Posterior vena cava (tissue), 2 donors: ENCODE measurements at places on chromosomes 4 and X. TPM values are rescaled to one million over a fixed set of nuclear protein-coding genes. Genes with fewer than 3 reads are reported as not detected.

The SOWAHB gene
- 0.19 TPM for total RNA-seq

The ASMT gene
- 0.33 TPM for total RNA-seq

DNA sequence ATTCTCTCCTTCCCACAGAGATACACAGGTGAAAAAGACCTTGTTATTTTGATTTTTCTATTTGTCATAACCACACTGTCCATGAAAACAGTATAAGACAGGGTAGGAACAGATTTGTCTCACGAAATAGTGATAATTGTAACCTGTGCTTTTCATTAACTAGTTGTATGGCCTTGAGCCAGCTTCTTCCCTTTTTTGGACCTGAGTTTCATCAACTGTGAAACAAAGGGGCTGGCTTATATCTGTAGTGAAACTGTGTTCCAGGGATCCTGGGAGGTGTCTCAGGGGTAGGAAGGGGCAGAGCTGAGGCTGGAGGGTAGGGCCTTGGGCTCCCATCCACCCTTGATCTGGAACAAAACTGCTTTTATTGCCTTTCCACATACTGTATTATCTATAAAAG is 50.9 kb downstream of the MED28 start:
- DNase-seq: no peak

- DNase-seq: no peak
Measured at GRCh38 chrX:14883826-14884225, 10.6 kb downstream of the MOSPD2 start.

GRCh38 chr4:86026720-86027119 is 333.1 kb downstream of the MAPK10 start:
- DNase-seq: no peak

DNA sequence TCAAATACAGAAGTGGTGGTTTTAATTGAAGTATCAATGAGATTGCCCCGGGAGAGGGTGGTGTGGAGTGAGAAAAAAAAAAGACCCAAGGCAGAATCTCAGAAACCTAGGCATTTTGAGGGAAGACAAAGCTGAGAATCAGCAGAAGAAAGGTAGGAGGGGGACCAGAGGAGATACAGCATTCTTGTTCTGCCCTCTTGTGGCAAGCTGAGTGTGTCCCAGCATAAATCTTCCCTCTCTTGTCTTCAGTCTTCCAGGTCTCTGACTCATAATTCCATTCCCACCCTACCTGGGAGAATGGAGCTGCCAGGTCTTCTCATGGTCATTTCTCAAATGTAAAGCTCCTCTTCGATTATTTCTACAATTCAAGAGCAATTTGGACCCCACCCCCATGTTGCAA is 32.7 kb upstream of the MAGED1 start:
- no peak for DNase-seq

DNA sequence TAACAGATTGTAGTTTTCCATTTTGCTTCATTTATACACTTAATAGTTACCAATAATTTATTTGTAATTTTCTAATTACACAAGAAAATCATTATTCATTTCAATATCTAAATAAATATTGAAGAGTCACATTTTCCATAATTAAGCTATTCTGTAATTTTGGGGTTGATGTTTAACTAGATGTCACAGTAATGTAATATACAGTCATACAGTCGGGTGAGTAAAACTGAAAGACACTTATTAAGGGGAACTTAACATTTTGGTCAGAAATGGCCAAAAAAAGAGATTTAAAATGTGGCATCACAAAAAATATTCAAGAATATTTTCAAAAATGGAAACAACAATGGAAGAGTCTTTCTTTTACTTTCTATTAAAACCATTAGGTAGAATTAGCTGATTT is 1080.3 kb downstream of the ARAP2 start:
- DNase-seq: no peak

- no peak for DNase-seq
Measured at GRCh38 chr4:61004651-61005170, 195.4 kb upstream of the ADGRL3 start.

DNA sequence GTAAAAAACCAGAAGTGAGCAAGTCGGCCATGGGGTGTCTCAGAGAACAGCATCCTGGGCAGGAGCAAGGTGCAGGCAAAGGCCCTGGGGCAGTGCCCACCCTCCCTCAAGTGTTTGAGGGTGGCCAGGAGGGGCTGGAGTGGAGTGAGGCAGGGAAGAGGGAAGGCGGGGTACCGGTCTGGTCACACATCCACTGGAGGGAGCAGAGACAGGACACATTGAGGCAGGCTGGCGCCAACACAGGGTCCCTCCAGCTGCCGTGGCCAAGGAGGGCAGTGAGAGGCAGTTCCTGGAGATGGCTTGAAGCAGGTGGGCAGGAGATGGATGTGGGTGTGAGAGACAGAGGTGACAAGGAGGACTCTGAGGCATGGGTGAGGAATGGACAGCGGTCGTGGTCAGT is 20.3 kb upstream of the RNF4 start:
- DNase-seq: peak; percentile 79

DNA sequence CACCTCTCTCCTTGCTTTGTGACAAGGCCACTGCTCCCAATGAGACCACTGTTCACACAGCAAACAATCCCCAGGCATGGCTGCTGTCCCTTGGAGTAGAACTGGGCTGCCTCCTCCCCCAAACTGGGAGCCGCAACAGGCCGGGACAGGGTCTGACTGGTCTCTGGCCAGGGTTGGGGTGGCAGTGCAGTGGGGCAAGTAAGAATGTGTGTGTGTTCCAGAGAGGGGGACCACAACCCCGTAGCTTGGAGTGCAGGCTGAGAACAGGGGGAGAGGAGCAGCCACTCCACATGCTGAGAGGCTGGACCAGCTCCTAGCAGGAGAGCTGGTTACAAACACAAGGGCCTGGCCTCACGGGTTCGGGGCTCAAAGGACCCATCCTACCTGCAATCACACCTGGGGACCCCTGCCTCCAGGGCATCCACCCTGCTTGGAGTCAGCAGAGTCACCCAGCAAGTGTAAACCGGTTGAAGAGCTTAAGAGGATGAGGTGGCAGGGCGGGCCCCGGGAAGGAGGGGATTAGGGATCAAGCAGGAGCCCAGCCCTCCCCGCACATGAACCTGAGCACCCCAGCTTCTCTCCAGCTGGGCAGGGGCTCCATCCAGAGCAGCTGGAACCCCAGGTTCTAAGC is 3.8 kb upstream of the ZNF185 start:
- no peak for DNase-seq
